NCI-H1436 treated with DMSO at 0.1 percent for 48 hours (cell line): ENCODE measurements at places on chromosomes 2 and 18.

DNA sequence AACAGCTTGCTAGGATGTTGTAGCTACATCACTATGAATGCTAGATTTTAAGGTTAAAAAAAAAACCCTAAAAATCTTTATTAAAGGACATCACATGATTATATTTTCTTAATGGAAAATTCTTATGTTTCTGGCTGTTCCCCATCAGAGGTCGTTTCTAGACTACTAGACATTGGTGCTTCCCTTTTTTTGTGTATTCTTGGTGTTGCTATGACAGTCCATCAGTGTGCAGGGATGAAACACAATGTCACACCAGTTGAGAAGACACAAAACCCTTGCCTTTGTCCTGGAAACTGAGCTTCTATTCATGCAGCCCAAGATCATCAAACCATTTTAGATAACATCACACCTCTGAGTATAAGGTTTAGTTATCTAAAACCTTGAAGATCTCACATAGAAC, 19.9 kb upstream of the TMEM131 start:
- DNase-seq, result no peak

GRCh38 chr2:102668171-102668570, 48.8 kb downstream of the SLC9A2 start:
- no peak for DNase-seq

DNA sequence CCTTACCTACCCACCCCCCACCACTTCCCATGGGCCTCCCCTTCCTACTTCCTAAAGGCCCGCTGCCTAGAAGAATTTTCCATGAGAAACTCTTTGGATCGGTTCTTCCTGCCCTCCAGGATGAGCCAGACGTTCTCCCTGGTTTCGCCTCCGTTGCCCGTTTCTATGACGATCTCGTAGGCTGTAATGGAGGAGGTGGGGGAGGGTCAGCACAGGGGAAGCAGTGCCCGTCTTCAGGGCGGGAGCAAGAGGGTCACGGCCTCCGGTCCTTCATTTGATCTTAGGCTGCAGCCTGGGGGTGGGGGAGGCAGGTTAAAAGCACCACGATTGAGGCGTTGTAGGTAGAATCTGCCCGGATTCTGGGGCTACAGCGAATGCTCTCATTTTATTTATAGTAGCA, 172.0 kb downstream of the LOXHD1 start:
- DNase-seq, result no peak

- DNase-seq, result no peak
Observed at GRCh38 chr2:88855620-88856408, 164.3 kb downstream of the RPIA start.

DNA sequence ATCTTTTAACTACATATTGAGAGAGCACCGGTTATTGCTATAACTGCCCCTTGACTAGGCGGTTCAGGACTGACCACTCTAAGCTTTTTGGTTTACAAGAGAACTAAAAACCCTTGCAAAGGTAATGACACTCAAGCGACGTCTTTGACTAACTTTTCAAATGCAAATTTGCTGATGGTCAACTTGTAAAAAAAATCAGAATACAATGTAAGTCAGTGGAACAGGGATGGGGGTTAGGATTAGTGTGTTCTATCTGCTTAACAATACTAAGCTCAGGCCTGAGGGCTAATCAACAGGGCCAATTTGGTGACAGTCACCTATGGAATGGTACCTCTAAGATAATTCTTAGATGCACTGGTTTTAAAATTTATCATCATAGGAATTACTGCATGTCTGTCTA, 57.1 kb downstream of the ZAP70 start:
- DNase-seq, result no peak

DNA sequence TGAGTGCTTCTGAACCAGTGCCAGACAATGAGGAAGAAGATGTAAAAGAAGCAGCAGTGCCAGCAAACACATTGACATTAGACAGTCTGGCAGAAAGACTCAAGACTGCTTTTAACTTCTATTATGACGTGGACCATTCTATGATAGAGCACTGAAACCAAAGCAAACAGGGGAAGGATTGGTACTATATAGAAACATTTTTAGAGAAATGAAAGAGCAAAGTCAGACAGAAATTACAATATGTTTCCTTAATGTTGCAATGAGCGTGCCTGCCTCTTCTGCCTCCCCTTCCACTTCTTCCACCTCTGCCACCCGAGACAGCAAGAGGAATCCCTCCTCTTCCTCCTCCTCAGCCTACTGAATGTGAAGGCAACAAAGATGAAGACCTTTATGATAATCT, 39.7 kb downstream of the DHX57 start:
- DNase-seq, result no peak

DNA sequence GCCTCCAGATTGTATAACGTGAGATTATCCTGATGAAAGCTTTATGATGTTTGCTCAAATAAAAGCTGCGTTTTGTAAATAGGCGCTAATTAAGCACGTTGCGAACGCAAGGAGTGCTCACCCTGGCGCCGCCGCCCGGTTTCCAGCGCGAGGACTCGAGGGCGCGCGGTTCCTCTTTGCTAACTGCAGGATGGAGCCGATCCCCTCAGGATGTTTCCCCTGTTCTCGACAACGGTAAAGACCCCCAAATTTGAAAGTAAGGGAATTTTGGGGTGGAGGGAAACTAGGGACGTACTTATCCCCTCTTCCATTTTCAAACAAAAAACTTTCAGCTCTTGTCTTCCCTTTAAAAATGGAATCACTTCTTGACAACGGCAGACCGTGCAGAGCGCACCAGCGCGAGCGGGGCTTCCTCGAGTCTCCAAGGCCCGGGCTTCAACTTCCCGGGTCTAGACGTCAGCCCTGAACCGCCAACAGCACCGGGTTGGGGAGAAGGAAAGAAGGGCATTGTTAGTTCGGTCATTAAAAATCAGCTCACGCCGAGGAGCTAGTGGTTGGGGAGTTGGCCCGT, 1.1 kb upstream of the GBX2 start:
- peak; percentile 15 for DNase-seq

DNA sequence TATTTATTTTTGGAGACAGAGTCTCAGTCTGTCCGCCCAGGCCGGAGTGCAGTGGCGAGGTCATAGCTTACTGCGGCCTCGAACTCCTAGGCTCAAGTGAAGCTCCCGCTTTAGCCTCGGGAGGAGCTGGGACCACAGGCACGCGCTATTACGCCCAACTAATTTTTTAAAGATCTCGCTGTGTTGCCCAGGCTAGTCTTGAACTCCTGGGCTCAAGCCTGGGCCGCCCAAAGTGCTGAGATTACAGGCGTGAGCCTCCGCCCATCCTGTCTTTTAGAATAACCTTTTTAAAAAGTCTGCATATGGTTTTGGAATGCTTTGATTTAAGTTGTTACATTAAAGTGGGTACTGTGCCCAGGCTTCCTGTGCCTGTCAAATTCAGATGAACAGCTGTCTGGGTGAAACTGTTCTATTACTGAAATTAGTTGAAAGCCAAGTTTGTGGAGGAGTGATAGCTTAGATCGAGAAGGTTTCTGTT, 944 bp downstream of the RAB3GAP1 start:
- DNase-seq, result no peak

GRCh38 chr2:161992531-161992930, 81.5 kb downstream of the DPP4 start:
- DNase-seq, result no peak

DNA sequence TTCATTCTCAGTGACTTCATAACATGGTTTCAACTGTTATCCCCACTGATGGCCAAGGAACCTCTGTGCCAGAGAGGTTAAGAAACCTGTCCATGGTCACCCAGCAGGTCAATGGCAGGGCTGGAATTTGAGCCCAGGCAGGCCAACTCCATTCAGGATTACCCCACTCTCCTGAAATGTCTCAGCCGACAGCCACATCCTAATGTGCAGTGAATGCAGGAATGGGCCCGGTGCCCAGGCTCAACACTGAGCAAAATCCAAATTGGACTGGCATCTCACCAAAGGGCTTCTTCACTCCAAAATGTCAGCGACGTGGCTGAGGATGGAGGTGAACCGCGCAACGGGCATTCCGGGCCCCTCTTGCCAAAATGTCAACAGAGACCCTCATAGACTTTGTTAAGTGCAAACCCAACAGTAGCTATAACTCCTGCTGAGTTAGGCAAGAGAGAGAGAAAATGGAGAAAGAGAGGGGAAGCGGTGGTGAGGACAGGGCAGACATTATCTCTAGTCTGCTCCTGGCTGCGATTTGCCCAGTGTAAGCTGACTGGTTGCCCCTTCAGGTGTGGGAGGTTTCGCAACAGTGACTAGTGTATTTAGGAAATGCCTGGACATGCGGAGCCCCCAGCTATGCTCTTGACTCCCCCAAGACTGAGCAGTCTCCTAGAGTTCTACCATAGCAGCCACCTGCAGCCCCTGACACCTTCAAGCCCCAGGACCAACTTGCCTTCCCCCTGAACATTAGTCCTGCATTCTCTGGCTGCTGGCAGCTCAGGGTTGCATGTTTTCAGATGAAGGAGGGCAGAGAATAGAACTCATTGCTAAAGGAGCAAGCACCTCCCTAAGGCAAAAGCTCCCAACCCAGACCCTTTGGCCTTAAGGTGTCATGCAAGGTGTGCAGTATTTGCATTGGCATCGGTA, 167.7 kb downstream of the ANAPC1 start:
- DNase-seq, result no peak

- DNase-seq, result no peak
Observed at GRCh38 chr2:11598228-11598731, 64.4 kb downstream of the GREB1 start.

DNA sequence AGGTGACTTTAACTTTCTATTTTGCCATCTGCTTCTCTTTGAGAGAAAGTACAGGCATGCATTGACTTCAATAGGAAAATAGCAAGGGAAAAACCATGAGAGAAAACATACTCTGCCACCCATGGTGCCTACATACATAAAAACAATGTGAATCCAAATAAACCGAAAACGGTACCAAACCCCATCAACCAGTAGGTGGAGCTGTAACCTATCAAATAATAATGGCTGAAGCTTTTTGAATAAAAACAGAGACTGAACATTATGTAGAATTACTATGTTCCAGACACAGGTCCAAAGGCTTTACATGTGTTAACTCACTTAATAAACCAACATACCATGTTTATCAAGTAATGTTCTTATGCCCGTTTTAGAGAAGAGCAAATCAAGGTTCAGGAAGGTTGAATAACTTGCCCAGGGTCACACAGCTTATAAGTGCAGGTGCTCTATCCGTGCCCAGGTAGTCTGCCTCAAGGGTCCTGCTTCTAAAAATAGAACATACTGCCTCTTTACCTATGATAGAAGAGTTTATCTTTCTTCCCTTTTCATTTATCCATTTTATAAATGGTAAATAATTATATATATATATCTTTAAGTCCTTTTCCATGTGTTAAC, 293.9 kb upstream of the SYT4 start:
- DNase-seq, result peak; percentile 3

DNA sequence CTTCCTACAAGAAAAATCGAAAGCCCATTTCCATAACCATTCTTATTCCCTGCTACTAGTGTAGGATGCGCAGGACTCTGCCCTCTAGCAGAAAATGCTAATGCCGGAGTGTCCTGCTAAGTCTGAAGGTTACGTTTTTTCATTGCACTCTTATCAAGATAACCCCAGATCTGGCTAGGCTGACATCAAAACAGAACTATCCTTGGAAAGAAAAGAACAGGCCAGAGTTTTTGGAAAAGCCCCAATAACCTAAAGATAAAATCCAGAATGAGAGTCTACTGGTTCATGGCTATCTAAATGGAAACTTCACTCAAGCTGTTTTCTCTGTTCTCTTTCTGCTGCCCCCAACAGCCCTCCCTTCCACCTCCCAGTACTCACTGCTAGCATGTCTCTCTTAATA, 913 bp downstream of the RNF152 start:
- no peak for DNase-seq

- no peak for DNase-seq
Observed at GRCh38 chr2:101882769-101883307, 108.9 kb upstream of the IL1R2 start.

GRCh38 chr18:7657050-7657449, 89.9 kb downstream of the PTPRM start:
- DNase-seq, result no peak

- DNase-seq, result no peak
Observed at GRCh38 chr2:136381722-136382633, 264.0 kb upstream of the CXCR4 start.

GRCh38 chr2:65766768-65767267, 334.4 kb upstream of the SPRED2 start:
- DNase-seq, result no peak

DNA sequence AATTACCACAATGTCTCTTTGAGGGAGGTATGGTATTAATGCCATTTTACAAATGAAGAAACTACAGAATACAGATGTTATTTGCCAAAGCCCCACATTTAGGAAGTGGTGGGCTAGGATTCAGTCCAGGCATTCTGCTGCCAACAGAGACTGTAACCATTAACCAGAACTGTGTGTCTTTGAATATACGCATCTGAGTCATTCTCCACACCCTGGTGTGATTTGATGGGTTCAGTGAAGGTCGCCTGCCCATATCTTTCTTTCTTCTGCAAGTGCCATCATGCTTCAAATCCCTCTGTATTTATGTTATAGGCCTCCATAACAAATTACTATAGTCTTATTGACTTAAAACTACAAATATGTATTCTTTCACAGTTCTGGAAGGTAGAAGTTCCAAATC, 479.0 kb upstream of the DCC start:
- no peak for DNase-seq
